ENCODE measurements at places on chromosomes 11 and 22. TPM values are rescaled to one million over a fixed set of nuclear protein-coding genes. Genes with fewer than 3 reads are reported as not detected.
A peak's percentile ranks its signal among the peaks of the same experiment; 100 is the strongest.

DNA sequence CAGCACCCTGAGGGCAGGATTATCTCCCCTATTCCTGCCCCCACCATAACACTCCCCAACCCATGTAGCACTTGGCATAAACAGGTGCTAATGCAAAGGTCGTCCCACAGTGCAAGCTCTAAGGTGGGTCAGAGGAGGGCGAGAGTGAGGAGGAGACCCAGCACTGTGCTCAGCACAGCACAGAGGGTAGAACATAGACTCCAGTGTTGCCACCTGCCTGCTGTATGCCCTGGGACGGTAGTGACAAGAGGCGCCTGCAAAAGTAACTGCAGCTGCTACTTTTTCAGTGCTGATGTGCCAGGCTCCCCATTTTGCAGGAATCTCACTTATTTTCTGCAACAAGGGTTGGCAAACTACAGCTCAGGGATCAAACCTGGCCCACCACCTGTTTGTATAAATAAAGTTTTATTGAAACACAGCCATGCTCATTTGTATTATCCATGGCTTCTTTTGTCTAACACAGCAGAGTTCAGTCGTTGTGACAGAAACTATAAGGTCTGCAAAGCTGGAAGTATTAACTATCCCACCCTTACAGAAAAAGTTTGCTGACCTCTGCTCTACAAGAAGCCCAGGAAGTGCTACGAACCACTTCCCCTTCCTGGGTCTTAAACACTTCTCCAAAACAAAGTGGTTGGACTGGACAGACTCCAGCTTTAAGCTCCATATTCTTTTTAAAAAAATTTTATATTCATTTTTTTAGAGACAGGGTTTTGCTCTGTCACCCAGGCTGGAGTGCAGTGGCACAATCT, 16.9 kb upstream of the CDC42BPG start:
- peak; percentile 47 for DNase-seq

DNA sequence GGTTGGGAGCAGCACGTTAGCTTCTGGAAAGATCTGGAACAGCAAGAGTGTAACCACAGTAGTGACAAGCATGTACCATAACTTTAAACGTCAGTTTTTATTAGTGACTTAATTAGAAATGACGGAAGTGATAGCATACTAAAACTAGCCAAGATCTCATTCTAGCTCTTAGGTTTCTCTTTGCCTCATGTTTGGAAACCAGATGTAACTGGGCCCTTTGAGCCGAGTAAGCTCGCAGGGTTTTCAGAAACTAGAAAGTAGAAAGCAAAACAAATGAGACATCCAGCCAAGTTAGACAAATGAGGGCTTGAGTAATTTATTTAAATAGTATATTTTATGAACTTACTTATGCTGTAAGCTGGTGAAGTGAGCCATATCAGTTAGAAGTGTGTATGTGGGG, 40.2 kb upstream of the SLC5A12 start:
- no peak for DNase-seq

GRCh38 chr22:21797444-21798221, 62.0 kb upstream of the YPEL1 start:
- DNase-seq, result no peak

ARHGAP20 gene
- 0.54 TPM for polyA plus RNA-seq

PSMC3 gene
- polyA plus RNA-seq, result 47.7 TPM

SCGB2A2 gene
- polyA plus RNA-seq, result not detected

DEUP1 gene
- not detected for polyA plus RNA-seq

OR8K1 gene
- polyA plus RNA-seq, result not detected
